Epithelial cell of esophagus (primary cell): ENCODE measurements at places on chromosomes 11 and 22.

- no peak for DNase-seq
These were observed 432.2 kb downstream of the RAB38 start for GRCh38 chr11:87743007-87743406.

DNA sequence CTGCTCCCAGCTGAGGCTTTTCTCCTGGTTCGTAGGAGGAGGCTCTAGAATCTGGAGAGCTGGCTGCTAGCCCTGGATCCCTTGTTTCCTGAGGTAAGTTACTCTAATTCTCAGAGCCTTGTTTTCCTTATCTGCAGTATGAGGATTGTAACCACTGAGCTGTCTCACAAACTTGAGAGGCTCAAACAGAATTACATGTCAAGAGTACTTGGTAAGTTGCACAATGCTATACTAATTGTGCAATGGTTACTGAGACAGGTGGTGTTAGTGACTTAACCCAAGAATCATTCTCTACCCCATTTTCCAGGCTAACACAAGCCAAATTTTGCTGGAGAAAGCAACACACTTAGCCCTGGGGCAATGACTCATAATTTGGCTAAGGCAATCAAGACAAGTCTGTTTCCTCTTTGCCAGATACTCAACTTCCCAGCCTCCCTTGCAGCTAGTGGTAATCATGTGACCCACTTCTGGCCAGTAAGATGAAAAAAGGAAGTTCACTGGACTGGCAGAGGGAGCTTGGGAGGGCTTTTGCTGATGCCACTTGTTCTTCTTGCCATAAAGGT, 348.0 kb downstream of the TENM4 start:
- peak; percentile 100 for DNase-seq

GRCh38 chr22:39332441-39333064, 13.1 kb upstream of the RPL3 start:
- DNase-seq: no peak

GRCh38 chr11:76794371-76795289, 11.5 kb downstream of the TSKU start:
- no peak for DNase-seq

DNA sequence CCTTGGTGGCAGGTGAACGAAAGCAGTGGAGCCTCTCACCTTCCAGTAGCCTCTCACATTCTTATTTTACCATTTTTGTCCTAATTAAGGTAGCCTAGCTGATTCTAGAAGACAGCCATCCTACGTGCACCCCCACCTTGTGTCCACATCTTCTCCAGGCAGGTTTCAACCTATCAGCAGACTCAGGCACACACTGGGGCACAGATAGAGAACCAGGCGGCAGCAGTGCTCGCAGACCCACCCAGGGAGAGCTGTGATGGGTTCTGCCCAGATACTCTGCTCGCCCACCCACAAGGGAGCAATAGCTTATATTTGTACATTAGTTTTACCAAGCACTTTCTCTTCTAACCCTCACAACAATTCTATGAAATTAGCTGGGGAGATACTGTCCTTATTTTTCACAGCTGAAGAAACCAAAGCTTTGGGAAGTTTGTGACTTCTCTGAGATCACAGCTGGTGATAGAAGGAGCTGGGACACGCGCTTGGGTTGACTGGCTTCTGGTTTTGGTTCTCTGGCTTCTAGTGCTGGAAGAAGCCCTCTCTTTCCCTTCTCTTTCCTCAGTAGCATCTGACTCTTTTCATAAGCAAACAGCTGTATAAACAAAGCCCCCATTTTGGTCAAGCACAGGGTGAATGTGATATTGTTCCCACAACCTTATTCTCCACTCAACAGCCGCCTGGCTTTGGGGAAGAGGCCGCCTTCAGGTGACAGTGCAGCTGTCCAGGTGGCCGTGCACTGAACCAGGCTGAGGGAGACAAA, 36.9 kb downstream of the PPP2R1B start:
- no peak for DNase-seq

DNA sequence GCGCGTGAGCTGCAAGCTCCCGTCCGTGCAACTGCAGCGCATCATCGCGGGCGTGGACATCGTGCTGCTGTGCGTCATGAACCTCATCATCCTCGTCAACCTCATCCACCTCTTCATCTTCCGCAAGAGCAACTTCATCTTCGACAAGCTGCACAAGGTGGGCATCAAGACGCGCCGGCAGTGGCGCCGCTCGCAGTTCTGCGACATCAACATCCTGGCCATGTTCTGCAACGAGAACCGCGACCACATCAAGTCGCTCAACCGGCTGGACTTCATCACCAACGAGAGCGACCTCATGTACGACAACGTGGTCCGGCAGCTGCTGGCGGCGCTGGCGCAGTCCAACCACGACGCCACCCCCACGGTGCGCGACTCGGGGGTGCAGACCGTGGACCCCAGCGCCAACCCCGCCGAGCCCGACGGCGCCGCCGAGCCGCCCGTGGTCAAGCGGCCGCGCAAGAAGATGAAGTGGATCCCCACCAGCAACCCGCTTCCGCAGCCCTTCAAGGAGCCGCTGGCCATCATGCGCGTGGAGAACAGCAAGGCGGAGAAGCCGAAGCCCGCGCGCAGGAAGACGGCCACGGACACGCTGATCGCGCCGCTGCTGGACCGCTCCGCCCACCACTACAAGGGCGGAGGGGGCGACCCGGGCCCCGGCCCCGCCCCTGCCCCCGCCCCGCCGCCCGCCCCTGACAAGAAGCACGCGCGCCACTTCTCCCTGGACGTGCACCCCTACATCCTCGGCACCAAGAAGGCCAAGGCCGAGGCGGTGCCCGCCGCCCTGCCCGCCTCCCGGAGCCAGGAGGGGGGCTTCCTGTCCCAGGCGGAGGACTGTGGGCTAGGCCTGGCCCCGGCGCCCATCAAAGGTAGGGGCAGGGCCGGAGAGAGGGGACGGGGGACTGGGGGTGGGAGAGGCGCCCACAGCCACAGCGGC, 7.3 kb downstream of the PANX2 start:
- DNase-seq: no peak

DNA sequence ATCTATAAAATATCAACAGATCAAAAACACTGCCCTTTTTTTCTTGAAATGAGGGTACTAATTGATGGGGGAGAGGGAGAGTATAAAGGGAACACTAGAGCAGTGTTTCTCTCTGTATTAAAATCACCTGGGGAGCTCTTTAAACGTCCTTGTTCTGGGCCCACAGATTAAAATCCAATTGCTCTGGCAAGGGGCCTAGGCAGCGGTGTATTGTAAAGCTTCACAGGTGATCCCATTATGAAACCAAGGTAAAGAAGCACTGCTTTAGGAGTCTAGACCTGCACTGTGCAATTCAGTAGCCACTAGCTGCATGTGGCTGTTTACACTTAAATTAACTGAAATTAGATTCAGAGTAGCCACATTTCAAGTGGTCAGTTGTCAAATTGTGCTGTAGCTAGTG, 3.0 kb downstream of the AQP11 start:
- DNase-seq: no peak

- DNase-seq: no peak
These were observed 13.9 kb downstream of the CCDC157 start for GRCh38 chr22:30370641-30371230.

GRCh38 chr11:114678125-114679036, at the start of gene NXPE2:
Gene NXPE2 (plus strand): TSS chr11:114678527. CDS start chr11:114678576, 49 bp downstream.
- peak; percentile 43 for DNase-seq

- no peak for DNase-seq
These were observed 80.4 kb downstream of the BDNF start for GRCh38 chr11:27619763-27620335.

- peak; percentile 59 for DNase-seq
These were observed 110.9 kb downstream of the GALNT18 start for GRCh38 chr11:11510939-11511338.

DNA sequence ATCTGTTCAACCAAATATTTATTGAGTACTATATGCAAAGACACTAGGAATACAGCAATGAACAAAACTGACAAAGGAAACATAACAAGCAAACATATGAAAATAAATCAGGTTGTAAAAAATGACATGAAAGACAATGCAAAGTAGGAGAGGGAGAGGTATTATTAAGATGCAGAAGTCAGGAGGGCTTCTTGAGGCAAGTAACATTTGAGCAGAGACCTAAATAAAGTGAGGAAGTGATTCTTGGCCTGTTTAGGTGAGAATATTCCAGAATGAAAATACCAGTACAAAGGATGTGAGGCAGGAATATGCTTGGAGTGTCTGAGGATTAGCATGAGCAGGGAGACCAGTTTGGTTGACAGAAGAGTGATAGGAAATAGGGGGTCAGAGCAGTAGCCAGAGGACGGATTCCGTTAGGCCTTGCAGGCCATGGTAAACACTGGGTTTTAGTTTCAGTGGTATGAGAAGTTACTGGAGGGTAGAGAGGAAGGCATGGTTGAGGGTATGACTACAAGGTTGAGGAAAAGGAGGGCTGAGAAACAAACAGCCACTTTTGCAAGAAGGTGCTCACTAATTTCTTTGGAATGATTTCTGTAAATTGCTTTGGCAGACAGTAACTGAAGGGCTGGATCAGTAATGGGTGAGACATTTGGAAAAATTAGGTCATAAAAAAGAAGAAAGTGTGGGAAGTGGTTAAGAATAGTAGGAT, 191.9 kb downstream of the SWAP70 start:
- peak; percentile 15 for DNase-seq

DNA sequence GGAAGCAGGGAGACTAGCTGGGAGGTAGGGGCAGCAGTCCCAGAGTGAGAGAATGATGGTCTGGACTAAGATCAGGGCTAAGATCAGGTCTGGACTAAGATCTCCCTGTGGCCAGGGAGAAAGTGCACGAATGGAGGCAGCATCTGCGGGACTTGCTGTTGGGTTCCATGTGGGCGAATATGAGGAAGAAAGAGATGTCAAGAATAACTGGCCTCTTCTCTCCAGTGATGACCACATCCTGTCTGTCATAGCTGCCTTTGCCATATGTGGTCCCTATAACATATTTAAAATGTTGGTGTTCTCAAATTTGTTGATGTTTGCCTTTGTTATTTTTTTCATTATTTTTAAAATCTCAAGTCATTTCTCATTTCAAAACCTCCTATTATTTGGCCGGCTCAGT, 27.4 kb upstream of the CXCR5 start:
- no peak for DNase-seq

DNA sequence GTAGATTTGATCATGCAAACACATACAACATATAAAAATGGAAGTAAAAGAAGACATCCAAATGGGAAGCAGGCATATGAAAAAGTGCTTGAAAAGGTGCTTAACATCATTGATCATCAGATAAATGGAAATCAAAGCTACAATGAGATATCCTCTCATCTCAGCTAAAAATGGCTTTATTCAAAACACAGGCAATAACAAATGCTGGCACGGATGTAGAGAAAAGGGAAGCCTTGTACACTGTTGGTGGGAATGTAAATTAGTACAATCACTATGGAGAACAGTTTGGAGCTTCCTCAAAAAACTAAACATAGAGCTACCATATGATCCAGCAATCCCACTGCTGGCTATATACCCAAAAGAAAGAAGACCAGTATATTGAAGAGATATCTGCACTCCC, 549 bp upstream of the TCN1 start:
- no peak for DNase-seq

- no peak for DNase-seq
These were observed 15.9 kb upstream of the FGF3 start for GRCh38 chr11:69834811-69835800.

GRCh38 chr11:102276362-102276761, 40.9 kb upstream of the BIRC3 start:
- no peak for DNase-seq

DNA sequence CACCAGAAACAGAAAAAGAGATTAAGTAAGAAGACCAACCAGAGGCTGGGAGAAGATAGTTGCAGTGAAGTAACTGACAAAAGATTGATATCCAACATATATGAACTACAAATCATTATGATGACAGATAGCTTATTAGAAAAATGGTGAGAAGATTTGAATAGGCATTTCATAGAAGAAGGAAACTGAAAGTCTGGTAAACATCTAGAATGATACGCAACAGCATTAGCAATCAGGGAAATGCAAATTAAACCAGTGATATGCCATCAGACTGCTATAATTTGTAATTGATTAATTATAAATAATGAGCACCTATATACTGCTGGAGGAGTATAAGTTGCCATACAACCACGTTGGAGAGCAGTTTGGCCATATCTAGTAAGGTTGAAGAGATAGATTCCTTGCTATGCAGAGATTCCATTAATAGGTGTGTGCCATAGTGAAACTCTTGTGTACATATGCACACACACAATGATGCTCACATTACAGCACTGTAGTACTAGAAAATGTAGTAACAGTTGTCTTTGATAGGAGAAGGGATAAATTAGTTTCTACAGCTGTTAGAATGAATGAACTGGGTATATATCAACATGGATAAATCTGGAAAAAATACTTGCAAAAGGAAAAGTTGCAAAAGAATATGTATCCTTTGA, 20.5 kb downstream of the RNF169 start:
- DNase-seq: no peak

DNA sequence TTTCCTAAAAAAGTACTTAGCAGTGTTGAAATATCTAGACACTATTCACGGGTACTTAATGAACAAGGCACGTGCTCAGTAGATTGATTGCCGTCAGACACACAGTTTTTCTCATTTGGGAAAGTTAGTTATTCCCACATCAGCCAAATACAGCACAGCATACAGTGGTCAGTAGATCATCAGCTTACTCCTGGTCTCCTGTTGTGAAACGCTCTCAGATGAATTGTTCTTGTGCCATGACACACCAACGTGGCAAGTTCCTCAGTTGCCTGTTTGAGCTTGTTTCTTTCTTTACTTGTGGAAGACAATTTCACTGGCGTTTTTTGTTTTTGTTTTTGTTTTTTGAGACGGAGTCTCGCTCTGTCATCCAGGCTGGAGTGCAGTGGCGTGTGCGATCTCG, 8.6 kb downstream of the TAB1 start:
- peak; percentile 90 for DNase-seq

GRCh38 chr11:11243590-11244469, 109.2 kb downstream of the CSNK2A3 start:
- DNase-seq: peak; percentile 35

GRCh38 chr11:30479899-30480298, 106.3 kb downstream of the MPPED2 start:
- no peak for DNase-seq

DNA sequence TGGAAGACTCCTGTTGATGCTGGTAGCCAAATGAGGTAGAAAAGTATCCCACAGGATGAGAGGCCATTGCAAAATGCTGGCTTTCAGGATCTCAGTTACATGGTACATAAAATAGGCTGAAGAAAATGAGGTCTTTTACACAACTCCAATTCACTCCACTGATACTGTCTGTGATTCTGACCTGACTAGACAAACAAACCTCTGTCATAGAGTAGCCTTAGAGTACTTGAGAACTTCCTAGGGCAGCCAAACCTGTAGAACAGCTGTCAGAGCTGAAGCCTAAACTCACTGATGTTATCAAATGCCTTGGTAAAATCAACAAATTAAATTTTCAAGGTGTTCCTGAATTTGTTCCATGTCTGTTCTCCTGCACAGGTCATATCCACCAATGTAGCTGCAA, 26.2 kb upstream of the POGLUT3 start:
- DNase-seq: peak; percentile 48

DNA sequence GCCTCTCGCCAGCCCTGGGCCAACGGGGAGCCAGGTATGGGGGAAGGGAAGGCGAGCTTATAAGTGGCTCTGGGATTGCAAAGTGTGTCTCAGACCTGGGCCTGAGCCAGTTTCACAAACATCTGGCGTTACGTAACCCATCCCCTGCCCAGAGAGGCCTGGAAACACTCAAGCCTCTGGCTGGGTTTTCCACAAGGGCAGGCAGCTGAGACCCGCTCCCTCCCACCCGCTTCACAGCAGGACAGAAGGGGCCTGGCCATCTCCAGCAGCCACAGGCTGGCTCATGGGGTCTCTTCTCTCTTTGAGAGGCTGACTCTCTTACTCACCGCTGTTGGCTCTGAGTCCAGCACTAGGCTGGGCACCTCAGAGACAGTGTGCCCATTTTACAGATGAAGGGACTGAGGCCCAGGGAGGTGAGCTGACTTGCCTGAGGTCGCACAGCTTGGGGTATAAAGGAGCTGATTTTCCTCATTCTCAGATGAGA, 44.5 kb downstream of the TRIOBP start:
- DNase-seq: peak; percentile 96
